SK-N-SH treated with all-trans-retinoic acid at 6 μM for 48 hours (cell line): ENCODE measurements at places on chromosomes 7 and 10.

DNA sequence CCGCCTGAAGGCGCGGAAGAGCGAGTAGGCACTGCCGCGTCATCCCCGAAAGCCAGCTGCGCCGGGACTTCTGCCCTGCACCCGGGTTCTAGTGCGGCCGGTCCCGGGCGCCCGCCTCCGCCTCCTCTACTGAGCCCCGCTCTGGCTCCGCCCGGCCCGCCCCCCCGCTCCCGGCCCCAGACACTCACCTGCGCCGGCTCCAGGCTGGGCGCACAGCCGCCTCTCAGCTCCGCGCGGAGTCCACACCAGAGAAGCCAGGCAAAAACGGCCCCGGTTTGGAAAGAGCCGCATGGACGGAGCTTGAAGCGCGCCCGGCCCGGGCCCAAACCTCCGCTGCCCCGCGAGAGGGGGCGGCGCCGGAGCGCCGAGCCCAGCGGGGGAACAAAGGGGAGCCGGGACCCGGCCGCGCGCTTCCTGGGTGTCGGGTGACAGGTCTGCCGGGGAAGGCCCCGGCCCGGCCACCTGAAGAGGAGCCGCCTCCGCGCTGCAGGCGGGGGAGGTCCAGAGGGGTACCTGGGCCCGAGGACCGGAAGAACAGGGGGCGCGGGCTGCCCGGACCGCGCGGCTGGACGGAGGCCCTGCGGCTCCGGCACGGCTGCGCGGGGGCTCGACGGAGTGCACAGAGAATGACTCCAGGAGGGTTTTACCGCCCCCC, 168.2 kb downstream of the NRF1 start:
- ATAC-seq: peak; percentile 30

- ATAC-seq: no peak
Measured at GRCh38 chr7:82964150-82964882, 198.4 kb downstream of the PCLO start.

DNA sequence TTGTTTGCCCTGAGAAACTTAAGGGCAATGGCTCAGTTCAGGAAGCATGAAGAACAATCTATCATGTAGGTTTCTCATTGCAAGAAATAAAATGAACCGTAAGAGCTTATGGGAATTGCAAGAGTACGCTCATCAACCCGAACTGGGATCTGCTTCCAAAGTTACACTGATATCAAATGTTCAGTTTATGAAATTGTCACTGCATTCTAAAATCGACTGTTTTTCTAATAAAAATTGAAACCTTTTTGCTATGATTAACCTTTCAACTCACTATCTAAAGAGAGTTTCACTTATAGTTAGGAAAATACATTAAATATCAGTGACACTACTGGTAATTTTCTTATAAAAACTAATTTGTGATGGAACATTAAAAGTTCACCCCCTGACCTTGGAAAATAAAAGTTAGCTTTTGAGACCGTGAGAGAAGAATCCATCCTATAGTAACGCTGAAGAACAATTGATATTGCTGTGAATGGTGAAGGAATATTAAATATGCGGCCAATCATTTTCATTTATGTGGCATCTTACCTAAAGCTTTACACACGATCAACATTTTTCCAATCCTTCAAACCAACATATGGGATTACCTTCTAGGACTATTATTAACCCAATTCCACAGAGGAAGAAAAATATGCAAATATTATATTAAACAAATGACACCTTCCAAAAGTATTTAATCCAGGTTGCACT, 2.2 kb downstream of the MEOX2 start:
- no peak for ATAC-seq

DNA sequence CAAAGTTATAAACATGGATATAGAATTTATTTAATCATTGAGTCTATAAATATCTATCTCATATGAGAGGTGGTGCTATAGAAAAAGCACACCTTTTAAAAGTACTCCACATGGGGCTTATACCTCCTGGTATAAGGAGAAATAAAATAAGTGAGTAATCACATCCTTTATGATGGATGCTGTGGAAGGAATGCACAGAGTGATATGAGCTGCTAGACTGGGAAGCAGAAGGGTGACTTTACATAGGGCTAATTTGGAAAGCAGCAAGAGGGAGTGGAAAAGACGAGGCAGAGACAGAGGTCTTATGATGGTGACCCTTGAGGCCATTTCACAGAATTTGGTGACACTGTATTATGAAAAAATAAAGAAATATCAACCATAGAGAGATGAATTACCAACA, 59.4 kb upstream of the AHR start:
- no peak; the same call in 2 of the 3 replicates for ATAC-seq

GRCh38 chr10:64067859-64068258, 546.7 kb downstream of the REEP3 start:
- no peak for ATAC-seq

DNA sequence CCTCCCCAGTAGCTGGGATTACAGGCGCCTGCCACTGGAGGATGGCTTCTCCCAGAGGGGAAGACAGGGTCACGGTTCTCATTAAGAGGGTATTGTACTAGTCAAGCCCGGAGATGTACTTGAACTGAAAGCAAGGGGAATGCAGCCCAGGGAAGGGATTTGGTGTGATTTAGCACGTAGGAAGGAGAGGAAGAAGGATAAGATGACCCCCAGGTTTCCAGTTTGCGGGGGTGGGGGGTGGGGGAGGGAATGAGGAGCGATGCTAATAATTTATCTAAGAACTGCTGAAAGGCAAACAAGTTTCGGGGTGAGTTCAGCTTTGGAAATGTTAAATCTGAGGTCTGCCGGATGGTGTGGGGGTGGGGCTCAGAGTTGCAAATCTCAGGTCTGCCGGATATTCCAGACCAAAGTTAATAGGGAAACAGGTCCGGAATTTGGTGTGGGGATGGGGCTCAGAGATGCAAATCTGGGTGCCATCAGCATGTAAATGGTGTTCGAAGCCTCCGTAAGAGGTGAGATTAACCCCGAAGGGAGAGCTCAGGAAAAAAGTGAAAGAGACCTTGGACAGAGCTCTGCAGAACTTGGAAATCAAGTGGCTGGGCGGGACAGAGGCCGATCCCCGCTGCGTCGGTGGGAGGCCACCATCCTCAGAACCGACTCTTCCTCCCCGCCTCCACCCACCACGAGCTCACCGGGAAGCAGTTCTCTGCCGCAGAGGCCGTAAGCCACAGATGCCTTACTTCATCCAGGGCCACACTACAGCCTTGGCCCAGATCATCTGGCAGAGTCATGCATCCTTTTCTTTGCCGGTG, 1.6 kb upstream of the SEPHS1 start:
- ATAC-seq: peak; percentile 46

GRCh38 chr7:99596408-99596955, 1.6 kb upstream of the TMEM225B start:
- ATAC-seq: no peak

DNA sequence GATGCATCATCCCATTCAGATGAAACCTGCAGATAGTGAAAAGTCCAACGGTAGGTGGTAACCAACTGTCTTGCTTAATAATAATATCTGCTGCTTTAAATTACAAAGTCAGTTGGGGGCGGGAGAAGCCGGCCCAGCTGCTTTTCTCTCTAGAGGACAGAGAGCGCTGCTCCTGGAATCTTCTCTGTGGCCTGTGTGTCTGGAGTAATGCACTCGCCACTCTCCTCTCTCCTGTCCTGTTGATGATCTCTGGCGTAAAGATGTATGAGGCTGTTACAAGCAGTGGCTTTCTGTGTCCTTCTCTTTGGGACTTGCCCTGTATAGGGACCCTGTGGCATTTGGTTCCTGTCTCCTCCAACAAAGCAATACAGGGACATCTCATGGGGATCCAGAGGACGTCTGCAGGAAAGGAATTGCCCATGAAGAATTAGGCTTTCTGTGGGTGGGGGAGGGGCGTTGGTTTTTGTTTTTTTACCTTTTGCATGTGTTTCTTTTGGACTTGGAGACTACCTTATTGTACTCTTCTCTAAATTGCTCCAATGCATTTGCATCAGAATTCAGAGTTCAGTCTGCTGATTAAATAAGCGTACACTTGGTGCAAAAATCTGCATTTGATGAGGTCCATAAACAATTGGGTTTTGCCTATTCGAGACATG, 231.6 kb downstream of the CELF2 start:
- ATAC-seq: no peak

- no peak for ATAC-seq
Measured at GRCh38 chr7:41156268-41156667, 546.6 kb downstream of the INHBA start.

DNA sequence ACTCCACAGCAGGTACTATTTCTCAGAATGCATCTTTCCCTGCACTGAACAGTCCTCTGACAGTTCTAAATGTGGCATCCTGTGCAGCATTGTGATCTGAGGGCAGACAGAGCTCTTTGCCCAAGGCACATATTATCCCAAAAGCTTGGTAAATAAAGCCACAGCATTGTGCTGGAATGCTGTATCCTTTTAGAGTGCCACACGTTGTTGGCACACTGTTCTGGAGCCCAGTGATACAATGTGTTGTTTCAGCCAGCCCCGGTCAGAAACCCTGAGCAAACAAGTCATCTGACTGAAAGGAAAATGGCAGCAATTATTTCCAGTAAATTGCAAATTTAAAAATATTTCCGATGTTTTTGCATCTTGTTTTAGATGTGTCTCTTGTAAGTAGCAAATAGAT, 45.4 kb downstream of the NAMPT start:
- ATAC-seq: no peak

DNA sequence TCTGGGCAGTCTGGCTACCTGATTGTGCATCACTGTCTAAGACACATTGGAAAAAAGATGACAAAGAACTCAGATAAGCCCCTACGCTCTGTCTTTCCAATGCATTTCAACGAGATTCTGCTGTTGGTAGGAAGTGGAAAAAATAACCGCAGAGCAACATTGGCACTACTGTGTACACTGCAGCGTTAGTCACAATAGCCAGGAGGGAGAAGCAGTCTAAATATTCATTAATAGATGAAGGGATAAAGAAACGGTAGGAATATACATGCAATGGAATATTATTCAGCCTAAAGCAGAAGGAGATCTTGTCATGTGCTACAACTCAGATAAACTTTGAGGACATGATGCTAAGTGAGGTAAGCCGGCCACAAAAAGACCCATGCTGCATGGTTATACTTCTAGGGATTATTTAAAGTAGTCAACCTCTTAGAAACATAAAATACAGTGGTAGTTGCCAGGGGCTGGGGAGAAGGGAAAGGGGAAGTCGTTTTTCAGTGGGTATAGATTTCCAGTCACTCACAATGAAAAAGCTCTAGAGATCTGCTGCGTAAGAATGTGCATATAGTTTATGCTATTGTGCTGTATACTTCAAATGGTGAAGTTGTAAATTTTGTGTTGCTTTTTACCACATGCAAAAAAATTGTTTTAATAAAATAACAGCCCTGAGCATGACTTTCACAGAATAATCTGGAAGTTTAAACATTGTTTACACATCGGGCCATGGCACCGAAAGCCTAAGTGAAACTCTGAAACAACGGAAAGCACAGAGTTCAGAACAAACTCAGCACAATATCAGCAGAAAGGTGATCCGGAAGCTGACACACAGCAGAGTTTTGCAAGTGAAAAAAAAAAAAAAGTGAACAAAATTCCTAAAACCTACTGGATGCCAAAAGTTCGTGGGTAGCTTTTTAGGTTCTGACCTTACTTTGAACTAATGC, 40.1 kb downstream of the ELMO1 start:
- no peak for ATAC-seq

- ATAC-seq: peak; percentile 82
Measured at GRCh38 chr7:28037220-28038010, 143.2 kb downstream of the JAZF1 start.

DNA sequence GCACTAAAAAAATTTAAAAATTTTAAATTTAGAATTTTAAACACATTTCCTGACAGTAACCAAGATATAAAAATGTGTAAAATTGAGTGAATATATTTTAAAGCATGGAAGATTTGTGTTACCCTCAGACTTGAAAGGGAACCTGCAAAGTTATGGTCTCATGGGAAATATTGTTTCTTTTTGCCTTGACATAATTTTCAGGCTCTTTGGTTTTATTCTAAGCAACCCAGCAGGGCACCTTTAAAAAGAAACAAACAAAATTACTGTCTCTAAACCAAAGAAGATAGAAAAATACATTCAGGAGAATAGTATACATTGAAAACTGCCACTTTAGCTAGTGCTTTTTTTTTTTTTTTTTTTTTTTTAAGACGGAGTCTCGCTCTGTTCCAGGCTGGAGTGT, 87.5 kb downstream of the ADK start:
- peak; percentile 9; the same call in 2 of the 3 replicates for ATAC-seq
